ENCODE measurements at places on chromosomes 16 and 17.

DNA sequence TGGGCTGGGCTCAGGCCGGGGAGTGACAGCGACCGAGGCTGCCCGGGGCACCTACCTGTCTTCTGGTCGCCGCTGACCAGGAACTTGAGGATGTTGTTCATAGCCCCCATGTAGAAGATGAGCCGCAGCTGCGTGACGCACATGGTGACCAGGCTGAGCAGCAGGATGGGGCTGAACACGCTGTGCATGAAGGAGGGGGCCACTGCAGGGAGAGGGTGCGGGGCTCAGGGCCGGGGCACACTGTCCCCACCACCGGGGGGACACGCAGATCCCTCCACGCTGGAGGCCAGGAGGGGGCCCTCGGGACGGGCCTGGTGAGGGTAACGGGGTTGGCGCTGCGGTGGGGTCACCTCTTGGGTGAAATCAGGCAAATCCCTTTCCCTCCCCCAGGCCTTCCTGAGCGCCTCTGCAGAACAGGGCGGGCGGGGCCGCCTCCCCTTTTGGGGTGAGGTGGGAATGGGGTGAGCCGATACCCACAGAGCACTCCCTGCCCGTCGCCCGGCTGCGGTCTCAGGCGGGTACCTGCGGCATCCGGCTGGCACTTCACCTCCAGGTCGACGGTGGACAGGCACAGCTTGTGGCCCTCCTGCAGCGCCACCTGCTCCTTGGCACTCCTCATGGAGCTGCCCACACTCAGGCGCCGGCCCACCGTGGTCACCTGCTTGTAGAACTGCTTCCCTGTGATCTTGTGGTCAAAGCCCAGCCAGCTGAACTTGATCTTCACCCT lies 28.3 kb upstream of the PITPNA start:
- DNase-seq: no peak

DNA sequence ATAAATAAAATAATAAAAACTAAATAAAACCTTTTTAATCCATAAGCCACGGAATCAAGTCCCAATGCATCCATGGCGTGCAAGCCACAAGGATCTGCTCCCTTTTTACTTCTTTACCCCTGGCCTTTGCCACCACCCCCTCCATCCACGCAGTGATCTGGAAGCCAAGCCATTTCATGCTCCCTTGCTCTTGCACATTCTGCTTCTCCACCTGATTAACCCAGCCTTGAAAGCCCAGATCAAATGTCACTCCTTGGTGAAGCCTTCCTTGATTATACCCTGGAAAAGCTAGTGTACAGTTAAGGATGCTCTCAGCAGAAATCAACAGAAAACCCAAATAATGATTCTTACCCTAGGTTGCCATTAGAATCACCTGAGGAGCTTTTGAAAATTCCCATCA lies 9.9 kb downstream of the LRRC3C start:
- DNase-seq: no peak

DNA sequence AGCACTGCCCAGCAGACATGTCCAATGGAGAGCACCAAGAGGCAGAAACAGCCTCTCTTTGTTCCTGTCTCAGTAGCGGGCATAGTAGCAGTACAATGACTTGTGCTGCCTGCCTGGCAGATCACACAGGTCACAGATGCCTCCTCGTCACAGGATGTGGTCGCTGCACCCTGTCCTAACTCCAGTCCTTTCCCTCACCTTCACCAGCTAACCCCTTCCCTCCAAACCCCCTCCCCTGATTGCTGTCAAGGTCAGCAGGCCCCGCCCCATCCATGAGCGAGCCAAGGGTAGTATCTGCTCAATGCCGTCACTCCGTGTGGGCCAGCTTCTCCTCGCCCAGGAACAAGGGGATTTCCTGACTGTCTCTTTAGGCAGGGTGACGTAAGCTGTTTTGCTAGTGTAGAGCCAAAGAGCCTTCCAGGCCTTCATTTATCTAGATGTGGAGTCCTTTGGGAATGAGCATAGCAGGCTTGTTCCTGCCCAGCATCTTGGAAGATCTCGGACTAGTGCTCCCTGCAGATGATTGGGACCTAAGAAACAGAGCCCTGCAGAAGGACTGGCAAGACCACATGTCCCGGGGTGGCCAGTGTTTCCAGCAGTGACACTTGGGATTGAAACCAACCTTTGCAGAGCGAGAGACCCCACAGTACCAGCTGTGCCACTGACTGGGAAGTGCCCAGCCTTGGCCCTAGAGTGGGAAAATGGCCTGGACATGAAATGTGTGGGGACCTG lies 75.9 kb upstream of the TNRC6C start:
- peak; percentile 75 for DNase-seq

DNA sequence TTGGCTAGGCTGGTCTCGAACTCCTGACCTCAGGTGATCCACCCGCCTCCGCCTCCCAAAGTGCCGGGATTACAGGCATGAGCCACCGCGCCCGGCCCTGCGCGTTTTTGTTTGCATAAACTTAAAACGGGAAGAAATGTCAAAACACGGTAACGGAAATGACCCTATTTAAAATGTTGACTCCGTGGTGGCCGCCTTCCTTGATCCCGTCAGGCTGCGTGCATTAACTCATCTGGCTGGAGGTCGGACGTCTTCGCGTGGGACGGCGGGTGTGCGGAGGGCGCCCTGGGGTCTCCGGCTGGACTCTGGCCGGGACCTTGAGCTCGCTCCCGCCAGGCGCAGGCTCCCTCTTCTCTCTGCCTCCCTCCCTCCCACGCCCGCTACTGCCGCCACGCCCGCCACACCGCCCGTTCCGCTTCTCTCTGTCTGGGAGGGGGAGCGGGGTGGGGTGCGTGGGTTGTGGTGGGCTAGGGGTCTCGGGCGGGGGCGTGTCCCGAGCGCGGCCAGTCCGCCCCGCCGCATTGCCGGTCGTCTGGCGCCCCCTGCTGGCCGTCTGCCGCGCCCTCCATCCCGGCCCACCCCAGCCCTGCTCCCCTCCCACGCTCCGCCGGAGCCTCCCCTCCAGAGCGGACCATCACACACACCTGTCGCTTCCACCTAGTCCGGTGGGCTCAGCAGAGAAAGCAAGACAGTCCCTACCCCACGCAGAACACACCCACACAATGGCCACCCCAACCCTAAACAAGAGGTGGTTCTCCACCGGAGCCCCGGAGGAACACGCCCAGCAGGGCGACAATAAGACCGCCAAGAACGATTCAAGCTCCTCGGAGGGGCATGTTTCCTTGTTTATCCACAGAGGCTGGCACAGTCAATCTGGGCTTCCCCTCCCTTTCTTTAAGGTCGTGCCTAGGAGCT lies 1.2 kb upstream of the CCDC42 start:
- peak; percentile 85 for DNase-seq

DNA sequence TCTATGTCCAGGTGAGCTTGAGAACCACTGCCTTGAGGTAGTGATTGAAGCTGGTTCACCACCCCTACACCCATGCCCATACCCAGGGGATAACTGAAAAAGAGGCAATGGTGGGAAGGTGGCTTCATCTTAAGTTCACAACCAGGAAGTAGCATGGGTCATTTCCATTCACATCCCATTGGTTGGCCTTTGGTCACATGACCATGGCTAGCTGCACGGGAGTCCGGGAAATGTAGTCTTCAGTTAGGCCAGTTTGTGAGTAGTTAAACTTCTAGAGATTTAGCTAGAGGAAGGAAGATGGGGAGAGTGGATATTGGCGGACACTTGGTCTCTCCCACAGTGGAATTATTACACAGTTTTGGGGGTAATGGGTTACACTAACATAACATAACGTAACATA lies 92.9 kb downstream of the RGS9 start:
- DNase-seq: no peak

GRCh38 chr17:77461277-77462057 lies 320.7 kb downstream of the SEC14L1 start:
- DNase-seq: no peak

DNA sequence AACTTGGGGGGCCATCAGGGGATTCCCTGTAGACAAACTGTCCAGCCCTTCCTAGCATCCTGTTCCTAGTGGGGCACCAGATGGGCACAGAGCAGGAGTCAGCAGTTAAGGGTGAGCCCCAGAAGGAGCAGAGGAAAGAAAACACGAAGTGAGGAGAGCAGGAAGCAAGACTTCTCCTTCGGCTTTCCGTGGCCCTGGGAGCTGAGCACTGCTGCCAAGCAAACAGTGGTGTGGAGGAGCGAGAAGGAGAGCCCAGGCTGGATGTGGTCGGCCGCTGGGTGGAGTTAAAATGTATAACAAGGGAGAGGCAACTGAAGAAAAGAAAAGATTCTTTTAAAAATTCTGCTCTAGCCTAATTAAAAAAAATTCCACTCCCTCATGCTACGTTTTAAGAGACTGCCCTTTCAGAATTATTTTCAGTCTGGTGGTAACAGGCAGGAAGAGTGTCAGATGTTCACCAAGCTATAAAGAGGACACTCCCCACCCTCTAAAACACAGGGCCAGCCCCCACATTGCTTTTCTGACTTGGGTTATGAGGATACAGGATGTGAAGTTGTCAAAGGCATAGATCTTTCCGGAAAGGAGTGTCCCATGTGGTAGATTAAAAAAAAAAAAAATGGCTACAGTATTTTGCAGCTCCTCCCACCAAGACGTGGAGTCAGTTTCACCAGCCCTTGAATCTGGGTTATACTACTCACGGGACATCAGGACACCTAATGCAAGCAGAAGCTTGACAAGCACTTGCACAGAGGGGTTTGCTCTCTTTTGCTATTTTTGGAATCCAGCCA lies 74.9 kb upstream of the ZFHX3 start:
- no peak for DNase-seq

- no peak for DNase-seq
Measured at GRCh38 chr16:49596648-49597291, 223.2 kb downstream of the C16orf78 start.

GRCh38 chr17:57833179-57833939 lies 16.5 kb downstream of the MRPS23 start:
- DNase-seq: peak; percentile 73

- DNase-seq: no peak
Measured at GRCh38 chr17:32266389-32267301, 1.0 kb downstream of the RHBDL3 start.

GRCh38 chr17:74088285-74088933 lies 115.1 kb upstream of the RPL38 start:
- no peak for DNase-seq

DNA sequence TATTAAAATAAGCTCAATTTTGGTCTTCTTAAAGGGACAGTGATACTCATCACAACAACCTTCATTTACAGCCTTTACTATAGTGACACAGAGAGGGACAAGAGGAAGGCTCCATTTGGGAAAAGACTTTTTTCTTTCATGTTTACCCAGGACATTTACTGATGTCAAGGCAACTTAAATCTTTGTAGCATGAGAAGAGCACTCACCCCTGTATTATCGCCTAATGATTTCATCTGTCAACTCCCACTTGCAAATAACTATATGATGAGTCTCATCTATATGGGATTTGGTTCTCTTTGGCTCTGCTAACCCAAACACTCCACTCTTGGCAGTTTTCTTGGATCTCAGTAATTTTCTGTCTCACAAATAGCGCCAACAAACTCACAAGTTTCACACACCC lies 24.1 kb downstream of the BLMH start:
- no peak for DNase-seq

GRCh38 chr16:69199382-69199781 lies 12.4 kb downstream of the SNTB2 start:
- no peak for DNase-seq

- DNase-seq: no peak
Measured at GRCh38 chr16:49625311-49626065, 230.4 kb downstream of the ZNF423 start.
